Activated CD4-positive, CD25-positive, alpha-beta regulatory T cell treated with anti-CD3 and anti-CD28 coated beads, Interleukin-2, amount 50 U/mL, for 16 hours (primary cell): ENCODE measurements at places on chromosomes 1 and 21.

GRCh38 chr1:2482588-2482987 is 6.5 kb downstream of the PLCH2 start:
- no peak for DNase-seq

GRCh38 chr1:55669293-55669692 is 454.1 kb upstream of the USP24 start:
- no peak for DNase-seq

- no peak for DNase-seq
Measured at GRCh38 chr1:231107151-231107550, 54.7 kb upstream of the TRIM67 start.

DNA sequence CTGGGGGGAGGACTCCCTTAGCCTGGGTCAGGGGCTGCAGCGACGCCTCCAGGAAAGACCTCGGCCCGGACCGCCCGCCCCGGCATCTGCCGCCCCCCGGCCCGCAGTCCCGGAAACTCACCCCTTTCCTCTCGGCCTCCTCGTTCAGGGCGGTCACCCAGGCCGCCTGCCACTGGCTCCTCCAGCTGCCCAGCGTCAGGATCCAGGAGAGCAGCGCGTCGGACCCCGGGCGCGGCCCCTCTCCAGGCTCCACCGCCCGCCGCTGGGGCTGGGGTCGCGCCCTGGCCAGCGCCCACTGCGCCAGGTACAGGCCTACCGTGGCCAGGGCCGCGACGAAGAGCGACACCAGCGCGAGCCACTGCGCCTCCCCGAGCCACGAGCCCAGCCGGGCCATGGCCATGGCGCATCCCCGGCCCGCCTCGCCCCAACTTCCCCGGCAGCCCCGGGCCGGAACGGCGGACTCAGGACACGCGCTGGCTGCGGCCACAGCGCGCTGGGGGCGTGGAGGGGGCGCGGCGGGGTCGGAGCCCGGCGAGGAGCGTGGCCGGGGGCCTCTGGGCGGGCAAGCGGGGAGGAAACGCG is 478 bp downstream of the C2CD2 start:
- DNase-seq = no peak

DNA sequence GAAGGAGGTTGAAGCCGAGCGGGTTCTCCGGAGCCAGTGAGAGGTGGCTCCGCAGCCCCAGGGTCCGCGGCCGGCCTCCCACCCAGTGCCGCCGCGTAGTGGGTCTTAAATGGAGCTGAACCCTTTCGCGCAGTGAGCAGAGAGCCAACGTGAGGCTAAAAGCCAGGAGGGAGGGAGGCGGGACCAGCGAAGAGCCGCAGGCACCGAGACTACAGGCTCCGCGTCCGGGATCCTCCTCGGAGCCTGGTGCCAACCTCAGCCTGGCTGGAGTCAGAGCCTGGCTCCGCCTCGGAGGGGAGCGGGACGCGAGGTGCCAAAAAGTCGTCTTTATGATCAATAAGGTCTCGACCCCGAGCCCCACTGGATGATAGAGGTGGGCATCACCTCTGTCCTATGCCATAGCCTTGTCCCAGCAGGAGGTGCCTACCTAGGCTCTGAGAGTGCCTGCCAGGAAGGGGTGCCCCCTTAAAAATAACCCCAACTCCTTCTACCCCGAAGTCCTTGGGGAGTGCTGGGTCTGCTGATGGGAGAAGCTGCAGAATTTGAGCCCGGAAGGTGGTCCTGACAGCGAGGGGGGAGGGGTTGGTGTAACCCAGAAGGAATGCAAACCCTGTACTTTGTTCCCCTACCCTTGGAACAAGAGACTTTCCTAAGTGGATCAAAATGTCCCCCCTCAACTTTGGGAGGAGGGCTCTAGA is 1.6 kb downstream of the IGSF21 start:
- no peak for DNase-seq

DNA sequence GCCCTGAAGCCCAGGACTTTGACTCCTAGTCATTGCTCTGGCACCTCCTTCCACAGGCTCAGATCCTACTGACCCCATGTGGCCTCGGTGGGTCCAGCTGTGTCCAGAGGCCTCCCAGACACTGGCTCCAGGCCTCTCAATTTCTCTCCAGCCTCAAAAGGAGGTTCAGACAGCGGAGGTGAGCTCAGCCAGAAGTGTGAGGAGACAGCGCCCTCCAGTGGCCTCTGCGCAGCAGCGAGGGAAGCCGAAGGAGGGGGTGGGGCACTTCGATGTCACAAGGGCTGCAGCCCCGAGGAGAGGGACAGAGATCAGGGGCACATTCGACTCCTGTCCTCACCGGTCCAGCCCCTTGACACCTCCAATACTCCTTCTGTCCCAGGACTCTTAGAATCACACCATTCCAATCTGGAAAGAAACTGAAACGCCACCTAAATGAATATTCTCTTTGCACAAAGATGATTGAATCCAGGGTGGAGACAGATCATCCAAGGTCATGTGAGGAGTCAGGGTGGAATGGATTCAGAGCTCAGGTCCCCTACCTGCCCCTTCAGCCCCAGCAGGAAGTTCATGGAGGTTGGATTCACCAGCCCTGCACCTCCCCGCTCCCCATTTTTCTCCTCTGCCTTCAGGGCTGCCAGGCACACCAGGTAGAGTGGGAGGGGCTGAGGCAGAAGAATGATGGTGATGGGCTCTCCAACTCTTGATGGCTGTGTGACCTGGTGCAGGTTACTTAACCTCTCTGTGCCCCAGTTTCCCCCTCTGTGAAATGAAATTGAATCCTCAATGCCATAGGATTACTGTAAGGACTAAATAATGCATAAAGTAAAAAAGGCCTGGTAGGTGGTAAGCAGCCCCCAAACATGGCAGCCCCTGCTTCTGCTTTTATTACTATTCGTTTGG is 34.8 kb upstream of the ZBTB40 start:
- DNase-seq = peak; percentile 28
